ENCODE measurements at places on chromosomes 6 and 20. TPM values are rescaled to one million over a fixed set of nuclear protein-coding genes. Genes with fewer than 3 reads are reported as not detected.

GRCh38 chr6:167096991-167097390 is 25.9 kb upstream of the CCR6 start:
- DNase-seq, result no peak

GRCh38 chr6:78517399-78517798 is 350.0 kb upstream of the IRAK1BP1 start:
- DNase-seq, result no peak

DNA sequence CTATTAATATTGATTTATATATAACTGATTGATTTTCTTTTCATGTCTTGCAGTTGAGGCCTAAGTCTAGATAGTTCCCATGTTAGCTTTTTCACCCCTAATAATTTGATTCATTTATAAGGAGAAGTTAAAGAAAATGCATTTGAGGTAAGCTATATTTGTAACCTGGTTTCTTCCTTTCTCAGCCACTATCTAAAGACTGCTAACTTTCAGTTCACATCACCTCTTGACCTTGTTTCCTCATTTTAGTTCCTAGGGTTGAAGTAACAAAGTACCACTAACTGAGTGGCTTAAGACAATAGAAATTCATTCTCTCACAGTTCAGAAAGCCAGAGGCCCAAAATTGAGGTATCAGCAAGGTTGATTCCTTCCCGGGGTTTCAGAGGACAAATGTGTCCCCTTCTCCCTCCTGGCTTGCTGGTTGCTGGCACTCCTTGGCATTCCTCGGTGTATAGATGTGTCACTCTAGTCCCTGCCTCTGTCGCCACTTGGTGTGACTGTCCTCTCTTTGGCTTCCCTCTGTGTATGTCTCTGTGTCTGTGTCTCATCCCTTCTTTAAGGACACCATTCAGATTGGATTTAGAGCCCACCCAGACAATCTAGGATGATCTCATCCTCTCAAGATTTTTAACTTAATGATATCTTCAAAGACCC is 55.9 kb upstream of the C20orf144 start:
- DNase-seq, result no peak

- no peak for DNase-seq
These were observed 21.1 kb downstream of the FOXC1 start for GRCh38 chr6:1630771-1631217.

GRCh38 chr6:16270178-16270794 is 31.9 kb downstream of the GMPR start:
- DNase-seq, result no peak

- DNase-seq, result no peak
These were observed 29.1 kb upstream of the PKIG start for GRCh38 chr20:44552950-44553908.

DNA sequence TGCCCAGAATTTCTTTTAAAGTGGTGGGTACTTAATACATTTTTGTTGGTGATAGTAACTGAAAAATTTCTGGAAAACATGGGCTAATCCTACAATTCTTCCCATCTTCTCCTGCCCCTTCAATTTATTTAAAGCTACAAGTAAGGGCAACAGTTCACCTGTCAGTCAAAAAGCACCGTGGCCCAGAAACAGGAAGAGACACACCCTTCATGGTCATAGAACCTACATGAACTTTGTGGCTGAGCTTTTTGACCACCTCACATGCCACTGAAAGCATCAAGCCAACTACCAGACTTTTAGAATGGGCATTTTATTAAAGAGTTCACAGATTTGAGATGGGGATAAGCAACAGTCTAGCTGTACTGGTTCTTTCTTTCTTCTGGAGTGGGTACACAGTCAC is 201.1 kb upstream of the CNR1 start:
- DNase-seq, result no peak

DNA sequence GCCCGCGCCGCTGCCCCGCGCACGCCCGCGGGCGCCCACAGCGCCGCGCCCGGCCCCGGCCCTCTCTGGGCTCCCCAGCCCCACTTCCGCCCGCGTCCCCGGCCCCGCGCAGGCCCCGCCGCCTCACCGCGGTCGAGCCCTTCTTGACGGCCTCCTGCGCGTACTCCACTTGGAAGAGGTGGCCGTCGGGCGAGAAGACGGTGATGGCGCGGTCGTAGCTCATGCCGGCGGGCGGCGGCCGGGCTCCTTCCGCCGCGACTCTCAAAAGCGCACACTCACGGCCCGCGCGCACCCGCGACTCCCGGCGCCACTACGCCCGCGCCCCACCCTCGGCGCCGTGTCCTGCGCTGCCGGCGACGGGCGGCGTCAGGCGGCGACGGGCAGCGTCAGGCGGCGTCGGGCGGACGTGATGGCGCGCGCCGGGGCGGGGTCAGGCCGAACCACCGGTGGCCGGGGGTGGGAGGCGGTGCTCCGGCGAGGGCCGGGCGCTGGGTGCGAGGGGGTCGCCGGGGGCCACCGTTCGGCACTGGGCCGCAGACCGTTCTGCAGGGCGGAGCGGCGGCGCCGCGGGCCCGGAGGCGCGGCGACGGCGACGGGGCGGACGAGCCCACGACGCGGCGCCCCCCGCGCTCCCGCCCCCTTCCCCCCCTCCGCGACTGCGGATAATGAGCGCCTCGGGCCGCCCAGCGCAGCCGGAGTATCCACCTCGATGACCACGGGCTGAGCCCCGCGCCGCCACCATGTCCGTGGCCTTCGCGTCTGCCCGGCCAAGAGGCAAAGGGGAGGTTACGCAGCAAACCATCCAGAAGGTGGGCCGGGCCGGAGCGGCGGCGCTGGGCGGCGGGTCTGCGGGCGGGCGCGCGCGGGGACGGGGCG is at the start of the genes PSMA7 and SS18L1:
Gene PSMA7, minus strand, starts transcription at position 314 of the 876 bp plus-strand sequence. Its CDS starts 91 bp downstream, at position 223.
Gene SS18L1, plus strand, starts transcription at position 689 of the 876 bp plus-strand sequence. Its CDS starts 52 bp downstream, at position 741.
- peak; percentile 84 for DNase-seq

DNA sequence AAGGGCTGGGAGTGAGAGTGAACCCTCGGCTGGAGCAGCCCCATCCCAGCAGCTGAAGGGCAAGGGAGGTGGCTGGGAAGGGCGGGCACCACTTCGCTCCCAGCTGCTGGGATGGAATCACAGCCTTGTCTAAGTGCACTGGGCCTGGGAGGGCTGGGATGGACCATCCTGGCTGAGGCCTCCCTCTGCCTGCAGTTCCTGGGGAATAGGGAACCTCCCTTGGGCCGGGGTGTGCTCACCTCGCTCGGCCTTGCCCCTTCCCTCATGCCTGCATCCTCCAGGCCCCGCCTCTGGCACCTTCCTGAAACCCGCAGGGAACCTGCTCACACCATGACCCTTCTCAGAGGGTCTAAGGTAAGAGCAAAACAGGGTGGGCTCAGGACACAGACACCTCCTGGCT is 53.7 kb downstream of the SMOC2 start:
- no peak for DNase-seq

GRCh38 chr6:168834801-168835200 is 393.8 kb downstream of the SMOC2 start:
- no peak for DNase-seq

GRCh38 chr20:48203252-48203651 is 418.0 kb upstream of the SULF2 start:
- DNase-seq, result no peak

DNA sequence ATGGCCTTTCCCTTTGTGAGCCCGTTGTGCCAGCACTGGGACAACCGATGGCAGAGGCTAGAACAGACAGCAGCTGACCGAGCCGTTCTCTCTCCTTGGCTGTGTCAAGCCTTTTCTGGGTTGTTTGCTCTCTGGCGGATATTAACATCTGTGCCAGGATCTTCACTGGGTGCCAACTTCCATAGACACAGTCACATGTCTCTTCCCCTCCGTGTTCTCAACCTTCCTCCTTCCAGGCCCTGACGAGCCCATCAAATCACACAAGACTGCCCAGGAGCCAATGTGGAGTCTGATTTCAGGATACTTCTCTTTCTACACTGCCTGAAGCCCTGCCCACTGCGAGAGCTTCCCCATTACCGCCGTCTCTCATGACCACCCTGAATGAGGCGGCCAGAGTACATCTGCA is 111.0 kb upstream of the RALGAPA2 start:
- DNase-seq, result no peak

- no peak for DNase-seq
These were observed 129.7 kb downstream of the FIG4 start for GRCh38 chr6:109820706-109821350.

- DNase-seq, result no peak
These were observed 27.0 kb downstream of the MAP7 start for GRCh38 chr6:136523196-136523595.

DNA sequence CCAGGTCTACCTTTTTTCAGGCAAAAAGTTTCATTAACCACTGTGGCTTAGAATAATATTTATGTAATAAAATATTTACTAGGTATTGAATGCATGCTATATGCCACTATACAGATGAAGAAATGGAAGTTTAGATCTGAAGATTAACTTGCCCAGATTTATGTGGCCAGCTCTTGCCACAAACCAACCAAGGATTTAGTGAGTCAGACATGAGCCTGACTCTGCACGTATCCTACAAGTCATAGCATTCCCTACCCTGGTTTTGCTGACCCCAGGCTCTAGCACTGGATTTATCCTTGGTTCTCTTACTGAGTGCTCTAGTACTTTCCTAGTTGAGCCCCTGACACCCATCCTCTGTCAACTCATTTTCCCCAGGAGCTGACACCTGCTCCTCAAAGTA is 75.4 kb downstream of the ANKEF1 start:
- no peak for DNase-seq

GRCh38 chr6:5050009-5050408 is 35.1 kb upstream of the PPP1R3G start:
- no peak for DNase-seq

GRCh38 chr6:125201961-125202729 is 48.6 kb downstream of the TPD52L1 start:
- no peak for DNase-seq

GRCh38 chr6:151847064-151847463 is 39.6 kb downstream of the ESR1 start:
- DNase-seq, result no peak

Gene CALHM4
- not detected for total RNA-seq

Gene SLC12A5
- total RNA-seq, result 1.4 TPM

Gene SLC52A3
- total RNA-seq, result not detected

Gene ADGRF5
- total RNA-seq, result not detected

Gene LY6G6D
- total RNA-seq, result not detected

Gene PACSIN1
- 2.4 TPM for total RNA-seq

Gene ZFAND3
- 29.9 TPM for total RNA-seq

Gene CCN6
- not detected for total RNA-seq

Gene FAM162B
- total RNA-seq, result not detected

Gene PMEPA1
- 22.2 TPM for total RNA-seq

Gene BPIFA1
- total RNA-seq, result not detected

Gene ATP6V1G2
- total RNA-seq, result 3.0 TPM

Gene OLIG3
- not detected for total RNA-seq

Gene MAPK14
- 34.9 TPM for total RNA-seq
